ENCODE measurements at places on chromosomes 16 and 17. TPM values are rescaled to one million over a fixed set of nuclear protein-coding genes. Genes with fewer than 3 reads are reported as not detected.

The TMEM235 gene
- total RNA-seq = not detected

The SLC47A2 gene
- not detected for total RNA-seq

The KCNJ12 gene
- total RNA-seq = 0.08 TPM

The RNF222 gene
- total RNA-seq = 0.04 TPM

The RUSF1 gene
- total RNA-seq = 39.0 TPM

The PPP1R27 gene
- total RNA-seq = not detected

The LDHD gene
- 0.53 TPM for total RNA-seq

The NHLRC4 gene
- total RNA-seq = 0.11 TPM

The CA10 gene
- 0.08 TPM for total RNA-seq

The ABAT gene
- total RNA-seq = 3.7 TPM

The GFER gene
- 23.3 TPM for total RNA-seq

The ALOXE3 gene
- 1.0 TPM for total RNA-seq

The KRTAP2-3 gene
- total RNA-seq = 0.15 TPM

The OR2C1 gene
- total RNA-seq = not detected

The NDUFB10 gene
- 168 TPM for total RNA-seq

The KRT17 gene
- total RNA-seq = 10,873 TPM

The SPEM2 gene
- not detected for total RNA-seq

The RAP1GAP2 gene
- total RNA-seq = 40.1 TPM

The CCL1 gene
- total RNA-seq = not detected

The OR1D5 gene
- total RNA-seq = not detected

The KRT39 gene
- total RNA-seq = not detected

The LRRC75A gene
- total RNA-seq = not detected

The KRT32 gene
- total RNA-seq = not detected

The ROGDI gene
- 23.0 TPM for total RNA-seq

The MARVELD3 gene
- 9.2 TPM for total RNA-seq

The VASN gene
- 12.6 TPM for total RNA-seq

The TPSD1 gene
- total RNA-seq = not detected

The IL17C gene
- total RNA-seq = not detected

The DPEP3 gene
- not detected for total RNA-seq
